ENCODE measurements at places on chromosomes 4 and X.

DNA sequence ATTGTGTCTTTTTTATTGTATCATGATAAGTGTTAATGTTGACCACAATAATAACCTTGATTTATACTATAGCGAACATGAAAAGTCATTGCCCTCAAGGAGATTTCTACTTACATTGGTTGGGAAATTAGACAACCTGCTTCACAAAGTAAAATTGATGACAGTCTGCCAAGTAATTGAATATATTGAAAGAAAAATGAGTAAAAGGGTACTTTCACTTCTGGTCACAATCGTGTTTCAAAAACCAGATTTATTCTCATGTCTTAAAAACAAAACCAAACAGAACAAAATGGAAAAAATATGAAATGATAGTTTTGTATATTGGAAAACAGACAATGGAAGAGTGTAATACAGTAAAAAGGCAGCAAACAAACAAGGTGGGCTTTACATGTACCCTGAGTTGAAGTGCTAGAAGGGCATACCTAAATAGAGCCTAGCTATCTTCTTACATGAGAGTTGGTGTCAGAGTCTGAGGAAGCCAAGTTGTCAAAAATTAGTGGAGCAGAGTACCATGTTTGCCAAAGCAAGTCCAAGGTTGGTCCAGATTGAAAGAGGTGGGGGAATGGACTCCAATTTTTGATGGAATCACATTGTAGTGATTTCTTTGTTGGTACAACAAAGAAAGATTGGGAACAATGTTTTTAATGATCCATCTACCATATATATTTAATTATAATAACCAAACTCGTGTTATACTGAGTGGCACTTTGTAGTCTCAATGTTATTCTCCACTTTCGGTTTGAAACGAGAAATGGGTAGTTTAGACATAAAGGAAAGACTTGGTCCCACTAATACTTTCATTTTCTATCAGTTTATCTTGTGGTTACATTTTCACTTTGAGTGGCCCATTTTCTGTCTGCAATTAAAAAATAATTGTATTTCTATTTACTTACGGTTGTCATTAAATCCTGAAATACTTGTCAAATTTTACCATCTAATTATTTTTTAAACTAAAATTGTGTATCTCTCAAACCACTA, 775.6 kb downstream of the STIM2 start:
- no peak for DNase-seq

DNA sequence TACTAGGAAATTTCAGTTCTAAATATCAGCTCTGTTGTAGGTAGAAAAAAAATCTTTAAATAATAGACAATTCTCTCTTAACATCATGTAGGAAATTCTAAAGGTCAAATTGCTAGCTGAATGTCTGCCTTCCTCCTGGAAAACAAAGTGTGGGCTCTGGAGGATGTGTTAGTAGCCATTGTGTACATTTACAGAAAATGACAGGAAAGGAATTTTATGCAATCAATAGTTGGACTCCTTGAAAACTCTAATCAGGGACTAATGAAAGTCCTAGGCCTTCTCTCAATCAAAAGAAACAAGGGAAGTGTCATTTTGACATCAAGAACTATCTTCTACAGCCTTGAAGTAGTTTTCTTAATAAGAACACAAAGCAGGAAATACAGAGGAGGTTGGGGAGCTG, 174.6 kb downstream of the ANKRD50 start:
- DNase-seq: no peak

DNA sequence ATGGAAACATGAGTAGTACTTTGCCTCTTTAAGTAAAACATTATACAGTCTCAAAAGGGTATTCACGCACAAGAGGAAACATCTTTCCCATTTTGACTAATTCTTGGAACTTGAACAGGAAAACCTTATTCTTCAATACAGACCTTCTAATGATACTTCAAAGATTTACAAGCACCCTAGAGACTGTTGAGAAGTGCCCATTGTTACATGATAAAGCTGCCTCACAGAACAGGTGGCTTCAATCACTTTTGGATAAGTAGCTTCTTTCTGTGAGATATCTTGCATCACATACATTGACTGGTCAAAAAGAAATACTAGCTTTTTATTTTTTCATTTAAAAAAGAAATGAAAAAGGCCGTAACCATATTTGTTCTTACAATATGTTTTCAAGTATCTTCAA, 219.4 kb downstream of the EPHA5 start:
- DNase-seq: no peak

DNA sequence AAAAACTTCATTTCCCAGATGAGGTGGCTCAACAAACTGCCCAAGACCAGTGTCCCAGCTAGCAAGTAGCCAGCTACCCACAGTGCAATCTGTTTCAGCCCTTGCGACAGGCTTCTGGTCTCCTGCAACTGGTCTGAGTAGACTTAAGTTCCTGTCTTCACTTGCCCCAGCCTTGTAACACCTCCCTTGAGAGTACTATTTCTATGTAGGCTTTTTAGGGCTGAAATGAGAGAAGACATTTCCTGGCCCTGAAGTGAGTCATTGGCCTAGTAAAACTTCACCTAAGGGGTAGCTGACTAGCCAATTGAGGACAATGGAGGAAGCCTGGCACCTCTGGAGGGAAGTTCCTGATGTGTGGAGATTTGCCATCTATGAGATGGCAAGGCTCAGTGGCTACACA, 80.1 kb upstream of the STIM2 start:
- DNase-seq: no peak

DNA sequence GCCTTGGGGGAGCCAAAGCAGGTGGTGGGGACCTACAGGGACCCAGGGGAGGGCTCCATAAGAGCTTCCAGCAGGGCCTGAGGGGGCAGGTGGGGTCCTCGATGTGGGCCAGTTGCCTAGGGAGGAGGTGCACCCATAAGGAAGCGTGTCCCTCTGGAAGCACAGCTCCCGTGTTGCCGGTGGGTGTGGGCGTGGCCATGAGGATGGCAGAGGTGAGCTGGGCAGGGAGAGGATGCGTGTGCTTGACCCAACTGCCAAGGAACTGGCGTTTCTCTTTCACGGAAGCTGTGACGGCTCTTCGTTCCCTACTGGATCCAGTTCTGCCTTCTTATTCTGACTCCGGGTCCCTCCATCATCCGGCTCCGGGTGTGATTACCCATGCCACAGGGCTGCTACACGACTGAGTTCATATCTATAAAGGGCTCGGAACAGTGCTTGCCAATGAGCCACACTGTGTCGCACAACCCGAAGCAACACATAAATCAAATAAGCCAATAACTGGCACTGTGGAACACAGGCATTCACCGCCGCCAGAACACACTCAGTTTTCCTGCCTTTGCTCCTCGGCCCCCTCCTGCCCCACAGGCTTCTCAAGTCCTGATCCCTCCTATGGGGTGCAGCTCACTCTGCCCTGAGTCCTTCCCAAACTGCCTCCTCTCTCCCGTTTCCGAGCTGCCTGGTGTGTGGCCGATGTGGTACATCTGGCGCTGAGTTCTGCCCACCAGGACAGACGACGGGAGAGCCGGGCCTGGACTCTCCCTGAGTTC, 35.5 kb downstream of the RNF212 start:
- DNase-seq: no peak

GRCh38 chrX:40094041-40094899, 3.5 kb downstream of the BCOR start:
- peak; percentile 36 for DNase-seq

DNA sequence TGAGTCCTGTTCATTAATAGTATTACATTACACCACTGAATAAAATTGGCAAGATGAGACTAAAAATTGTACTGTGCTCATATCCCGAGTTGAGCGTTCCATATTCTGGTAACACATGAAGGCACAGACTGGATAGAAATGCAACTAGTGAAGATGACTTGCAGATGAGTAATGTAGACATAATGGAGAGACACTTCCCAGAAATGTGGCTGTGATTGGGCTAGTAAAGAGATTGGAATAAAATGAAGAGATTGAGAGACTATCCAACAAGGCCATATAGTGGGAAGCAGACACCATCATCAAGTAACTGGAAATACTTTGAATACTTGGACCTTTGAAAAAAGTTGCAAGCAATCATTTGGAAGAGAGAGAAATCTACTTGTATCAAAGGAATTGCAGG, 77.3 kb downstream of the DCAF8L1 start:
- DNase-seq: no peak

- DNase-seq: peak; percentile 30
Observed at GRCh38 chrX:70044541-70045245, 5.0 kb downstream of the AWAT2 start.

DNA sequence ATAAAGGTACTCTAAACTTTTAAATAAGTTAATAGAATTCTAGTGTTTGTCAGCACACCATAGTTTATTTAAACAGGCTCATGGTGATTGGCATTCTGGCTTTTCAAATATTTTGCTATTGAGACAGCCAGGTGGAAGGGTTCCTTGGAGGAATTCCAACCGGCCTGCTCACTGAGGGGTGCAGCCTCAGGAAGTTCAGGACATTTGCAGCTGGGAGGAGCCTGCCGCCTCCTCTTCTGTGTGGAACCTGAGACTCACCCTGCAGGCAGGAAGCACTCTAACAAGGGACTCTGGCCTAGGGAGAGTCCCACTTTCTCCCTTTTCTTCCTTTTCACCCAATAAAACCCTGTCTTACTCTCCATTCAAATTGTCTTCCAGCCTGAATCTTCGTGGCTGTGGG, 1328.0 kb downstream of the FSTL5 start:
- no peak for DNase-seq

GRCh38 chr4:37760840-37761239, 65.6 kb upstream of the PGM2 start:
- no peak for DNase-seq

DNA sequence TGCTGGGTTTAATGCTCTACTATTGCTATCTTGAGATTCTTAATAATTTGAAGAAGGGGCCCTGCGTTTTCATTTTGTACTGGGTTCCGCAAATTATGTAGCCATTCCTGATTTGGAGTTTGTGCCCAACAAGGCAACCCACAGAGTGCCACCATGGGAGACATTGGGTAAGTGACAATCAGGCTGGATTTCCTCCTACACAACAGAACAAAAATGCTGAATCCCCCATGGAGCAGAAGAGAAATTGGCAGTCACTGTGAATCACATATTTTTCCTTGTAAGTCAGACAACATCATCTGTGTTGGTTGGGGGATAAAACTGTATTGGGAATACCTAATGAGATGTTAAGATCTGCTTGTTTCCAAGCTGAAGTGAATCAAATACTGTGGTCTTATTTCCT, 80.9 kb downstream of the CNGA2 start:
- DNase-seq: peak; percentile 55

GRCh38 chrX:42396136-42396535, 381.8 kb downstream of the PPP1R2C start:
- no peak for DNase-seq

- no peak for DNase-seq
Observed at GRCh38 chrX:101450085-101450484, 35.2 kb upstream of the ARMCX4 start.

GRCh38 chr4:107138433-107138832, 102.3 kb upstream of the DKK2 start:
- DNase-seq: no peak

DNA sequence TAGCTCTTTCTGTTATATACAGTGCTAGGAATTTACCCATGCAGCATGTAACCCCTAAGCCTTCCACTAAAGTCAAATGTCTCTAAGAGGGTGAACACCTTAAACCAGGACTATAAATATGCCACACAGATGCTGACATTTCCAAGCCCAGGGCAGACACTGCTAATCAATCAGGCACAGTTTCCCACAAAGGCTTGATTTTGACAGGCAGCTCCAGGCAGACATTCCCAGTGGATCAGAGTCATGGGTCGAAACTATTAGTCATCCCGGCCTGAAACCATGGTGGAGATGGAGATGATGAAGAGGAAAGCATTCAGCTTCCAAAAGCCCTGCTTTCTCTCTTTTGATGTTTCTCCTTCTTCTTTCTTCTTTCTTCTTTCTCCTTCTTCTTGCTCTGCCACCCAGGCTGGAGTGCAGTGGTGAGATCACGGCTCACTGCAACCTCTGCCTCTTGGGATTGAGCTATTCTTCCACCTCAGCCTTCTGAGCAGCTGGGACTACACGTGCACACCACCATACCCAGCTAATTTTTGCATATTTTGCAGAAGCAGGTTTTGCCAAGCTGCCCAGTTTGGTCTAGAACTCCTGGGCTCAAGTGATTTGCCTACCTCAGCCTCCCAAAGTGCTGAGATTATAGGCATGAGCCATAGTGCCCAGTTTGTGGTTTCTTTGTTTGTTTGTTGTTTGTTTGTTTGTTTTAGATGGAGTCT, 21.0 kb upstream of the SORCS2 start:
- DNase-seq: no peak

GRCh38 chr4:34139346-34139745, 2105.0 kb downstream of the ARAP2 start:
- no peak for DNase-seq

DNA sequence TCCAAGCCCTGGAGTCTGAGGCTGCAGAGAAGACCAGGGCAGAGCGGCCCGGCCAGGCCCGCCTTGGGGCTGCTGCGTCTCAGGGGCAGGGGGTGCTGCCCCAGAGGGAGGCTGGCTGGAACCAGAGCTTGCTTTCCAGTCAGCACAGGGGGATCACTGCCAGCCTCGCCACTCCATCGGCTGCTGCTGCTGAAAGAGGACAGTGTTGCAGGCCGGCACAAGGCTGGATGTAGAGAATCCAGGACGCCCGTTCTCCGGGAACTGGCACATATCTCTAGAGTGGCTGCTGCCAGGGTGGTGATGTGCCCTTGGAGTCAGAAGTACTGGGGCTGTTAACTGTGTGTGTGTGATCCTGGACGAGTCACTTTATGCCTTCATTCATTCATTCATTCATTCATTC, 31.9 kb upstream of the SORCS2 start:
- no peak for DNase-seq

DNA sequence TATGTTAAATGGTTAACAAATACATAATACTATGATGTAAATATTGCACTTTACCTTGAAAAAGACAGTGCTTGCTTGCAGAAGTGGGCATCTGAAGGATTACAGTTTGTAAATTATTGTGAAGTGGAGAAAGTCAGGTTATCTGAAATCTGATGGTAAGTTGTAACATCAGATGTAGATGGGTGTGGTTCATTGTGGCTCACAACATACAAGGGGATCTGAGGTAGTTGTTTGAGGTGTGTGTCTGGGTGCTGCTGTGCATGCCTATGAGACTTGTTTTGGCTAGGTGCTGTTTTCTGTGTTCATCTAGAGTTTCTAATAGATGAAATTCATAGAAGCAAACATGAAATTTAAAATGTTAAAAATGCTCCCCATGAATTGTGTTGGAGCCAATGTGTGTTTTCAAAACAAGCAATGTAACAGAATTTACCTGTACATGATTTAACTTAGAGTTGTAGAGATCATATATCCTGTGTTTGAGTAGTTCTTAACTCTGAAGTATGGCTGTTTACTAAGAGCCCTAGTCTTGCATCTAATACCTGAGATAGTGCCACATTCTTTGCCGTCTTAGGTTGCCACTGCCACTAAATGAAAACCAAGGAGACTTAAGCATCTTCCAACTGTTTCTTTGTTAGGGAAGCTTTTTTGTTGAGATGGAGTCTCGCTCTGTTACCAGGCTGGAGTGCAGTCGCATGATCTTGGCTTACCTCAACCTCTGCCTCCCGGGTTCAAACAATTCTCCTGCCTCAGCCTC, 11.9 kb upstream of the NDUFC1 start:
- DNase-seq: no peak
